Retinal pigment epithelial cell (primary cell): ENCODE measurements at places on chromosomes 2 and 18.

GRCh38 chr2:111207851-111208250, 87.1 kb downstream of the BCL2L11 start:
- no peak for DNase-seq

- no peak for DNase-seq
Observed at GRCh38 chr18:12943215-12943614, 4.6 kb upstream of the SEH1L start.

GRCh38 chr2:2547911-2548310, 216.8 kb upstream of the MYT1L start:
- DNase-seq = no peak

- no peak for DNase-seq
Observed at GRCh38 chr18:78953566-78953965, 26.1 kb upstream of the SALL3 start.

DNA sequence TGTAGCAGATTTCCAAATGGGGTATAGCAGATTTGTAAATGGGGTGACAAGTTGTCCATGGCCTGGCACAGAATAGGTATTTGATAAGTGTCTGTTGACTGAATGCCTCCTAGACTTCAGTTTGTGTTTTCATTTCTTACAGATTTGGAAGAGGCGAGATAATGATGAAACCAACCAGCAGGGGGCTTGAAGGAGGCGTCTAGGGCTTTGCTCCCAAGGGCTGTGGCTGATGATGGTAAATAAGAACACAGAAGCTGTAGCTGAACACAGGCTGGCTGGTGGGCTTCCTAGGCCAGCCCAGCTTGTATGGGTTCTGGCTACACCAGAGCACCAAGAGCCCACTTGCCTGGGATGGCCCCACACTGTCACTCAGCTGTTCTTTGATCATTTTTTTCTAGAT, 19.4 kb downstream of the SFTPB start:
- no peak for DNase-seq

DNA sequence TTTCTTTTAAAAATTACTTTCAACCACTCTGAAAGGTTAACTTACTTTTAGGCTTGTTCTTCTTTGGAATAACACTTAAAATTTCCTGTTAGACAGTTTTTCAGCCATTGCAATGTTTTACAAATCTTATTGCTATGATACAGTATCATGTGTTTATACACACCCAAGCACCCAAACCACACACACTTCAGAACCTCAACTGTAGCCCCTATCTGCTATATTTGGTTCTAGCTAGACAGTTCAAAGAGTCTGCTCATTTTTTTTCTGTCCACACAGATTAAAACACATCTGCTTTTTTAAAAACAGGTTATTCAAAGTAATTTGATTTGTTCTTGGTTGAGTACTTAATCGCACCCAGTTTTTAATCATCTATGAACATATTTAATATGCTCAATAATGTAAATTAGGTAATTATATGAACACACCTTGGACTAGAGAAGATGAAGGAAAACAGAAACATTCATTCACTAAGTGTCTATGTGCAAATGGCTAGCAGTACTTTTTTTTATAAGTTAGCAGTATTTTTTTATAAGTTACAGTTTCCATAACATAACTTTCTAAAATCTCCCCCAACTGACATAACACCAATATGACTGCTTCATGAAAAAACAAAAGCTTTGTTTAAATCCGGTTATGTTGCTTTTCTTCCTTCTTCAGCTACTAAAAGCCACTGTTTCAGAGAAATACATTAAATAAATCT, 17.6 kb downstream of the FBXO11 start:
- no peak for DNase-seq
